Activated naive CD8-positive, alpha-beta T cell treated with anti-CD3 and anti-CD28 coated beads, Interleukin-2, amount 50 U/mL, for 24 hours (primary cell): ENCODE measurements at places on chromosomes 5 and 9.

GRCh38 chr9:127835991-127836516 lies 18.4 kb downstream of the ENG start:
- peak; percentile 57 for DNase-seq

- no peak for DNase-seq
Measured at GRCh38 chr5:78634634-78635033, 13.9 kb downstream of the LHFPL2 start.

- DNase-seq, result no peak
Measured at GRCh38 chr9:17930071-17930470, 351.2 kb downstream of the SH3GL2 start.

GRCh38 chr9:97845130-97845529 lies 7.9 kb upstream of the FOXE1 start:
- no peak for DNase-seq

DNA sequence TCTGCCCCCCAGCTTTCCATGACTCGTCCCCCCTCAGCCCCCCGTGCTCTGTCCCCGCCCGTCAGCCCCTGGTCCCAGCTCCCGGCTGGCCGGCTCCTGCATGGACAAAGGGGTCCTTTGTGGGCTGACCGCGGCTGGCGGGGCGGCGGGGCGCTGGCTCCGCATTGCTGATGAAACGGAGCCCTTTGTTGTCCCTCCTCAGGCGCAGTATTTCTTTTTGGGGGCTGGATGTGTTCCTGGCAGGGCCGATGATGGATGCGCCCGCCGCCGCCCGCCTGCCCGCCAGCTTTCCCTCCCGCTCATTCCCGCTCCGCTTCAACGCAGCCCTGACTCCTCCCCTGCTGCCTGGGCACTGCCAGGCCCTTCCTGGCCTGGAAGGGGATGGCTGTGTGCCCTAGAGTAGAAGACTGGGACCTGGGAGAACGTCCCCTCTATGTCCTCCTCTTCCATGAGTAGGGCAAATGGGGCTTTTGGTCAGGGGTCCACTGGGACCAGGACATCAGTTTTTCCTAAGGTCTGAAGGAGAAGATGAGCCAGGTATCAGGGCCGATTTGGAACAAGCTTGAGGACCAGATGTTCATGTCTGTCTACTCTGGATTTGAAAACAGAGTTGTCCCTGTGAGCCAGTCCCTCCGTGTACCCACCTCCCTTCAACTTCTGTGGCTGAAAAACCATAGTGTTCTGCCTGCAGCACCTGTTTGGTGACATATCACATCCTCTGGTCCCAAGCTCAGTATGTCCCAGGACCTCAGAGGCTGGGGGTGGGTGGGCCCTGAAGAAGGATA lies 29.0 kb downstream of the CXXC5 start:
- DNase-seq, result no peak

DNA sequence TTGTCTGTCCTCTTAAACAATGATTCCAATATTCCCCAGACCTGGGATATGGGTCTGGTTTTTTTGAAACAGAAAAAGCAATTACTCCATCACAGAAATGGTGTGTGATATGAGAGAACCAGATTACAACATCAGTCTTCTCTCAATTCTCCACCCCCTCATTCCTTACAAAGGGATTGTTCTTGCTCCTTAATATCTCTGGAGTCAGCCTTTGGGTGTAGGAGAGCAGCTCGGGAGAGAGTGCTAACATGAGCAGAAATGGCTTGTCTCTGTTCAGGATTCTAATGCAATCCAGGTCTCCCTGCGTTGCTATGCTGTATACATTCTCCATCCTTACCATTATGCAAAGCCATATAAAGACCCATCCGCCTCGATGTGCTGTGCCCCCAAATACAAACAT lies 32.7 kb downstream of the ZFAND5 start:
- DNase-seq, result no peak

DNA sequence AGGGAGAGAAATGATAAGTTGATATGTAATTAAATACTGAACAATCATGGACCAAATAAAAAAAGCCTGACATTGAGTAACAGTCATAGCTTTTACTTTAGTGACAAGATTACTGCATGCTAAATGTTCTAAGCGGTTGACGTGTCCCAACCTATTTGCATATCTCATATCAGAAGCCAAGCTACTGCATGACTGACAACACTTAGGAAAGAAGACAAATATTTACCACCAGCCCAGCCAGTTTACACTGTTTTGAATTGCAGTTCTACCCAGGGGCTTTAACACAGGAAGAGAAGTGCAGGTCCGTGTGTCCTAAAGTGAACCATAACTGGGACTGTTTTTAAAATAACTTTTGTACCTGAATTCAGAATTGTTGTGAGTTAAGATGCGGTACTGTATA lies 219.9 kb downstream of the PRDM9 start:
- no peak for DNase-seq

- peak; percentile 89 for DNase-seq
Measured at GRCh38 chr5:16465544-16466432, at the start of gene ZNF622. Gene ZNF622, minus strand, starts transcription at chr5:16465800. Its CDS starts 135 bp downstream, at chr5:16465665.

DNA sequence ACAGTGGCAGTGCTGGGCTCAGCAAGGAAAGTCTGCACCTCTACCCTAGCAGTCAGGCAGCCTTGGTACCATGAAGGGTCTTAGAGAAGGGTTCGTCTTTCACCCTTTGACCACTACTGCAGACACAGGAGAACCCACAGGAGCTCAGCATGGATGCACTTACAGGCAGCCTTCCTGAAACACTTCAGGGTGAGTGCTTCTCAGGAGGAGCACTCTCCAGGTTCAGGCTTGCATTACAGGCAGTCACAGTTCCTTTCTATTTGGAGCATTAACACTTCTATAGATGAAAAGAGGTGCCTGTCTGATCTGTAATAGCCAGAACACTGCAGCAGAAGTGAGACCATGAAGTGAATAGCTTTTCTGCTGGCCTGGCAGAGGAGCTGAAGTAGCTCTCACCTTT lies 8.7 kb upstream of the CYLC2 start:
- DNase-seq, result no peak

DNA sequence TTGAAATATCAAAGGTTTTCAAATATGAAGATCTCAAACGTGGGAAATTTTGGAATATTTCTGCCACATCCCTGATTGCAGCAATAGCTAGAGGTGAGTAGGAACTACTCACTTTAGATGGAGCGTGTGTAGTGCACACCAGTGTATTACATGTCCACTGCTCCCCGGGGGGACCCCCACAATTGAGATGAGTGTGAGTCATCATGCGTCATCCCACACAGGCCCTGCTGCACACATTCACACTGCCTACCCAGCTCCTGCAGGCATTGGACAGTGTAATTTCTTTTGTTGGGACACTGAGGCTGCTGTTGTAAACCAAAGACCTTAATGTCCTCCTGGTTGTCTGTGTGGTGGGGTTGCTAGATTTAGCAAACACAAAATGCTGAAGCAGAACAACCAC lies 280.0 kb downstream of the GAS1 start:
- peak; percentile 7 for DNase-seq

GRCh38 chr5:150751096-150751891 lies 7.5 kb downstream of the DCTN4 start:
- DNase-seq, result no peak

GRCh38 chr5:179165421-179166170 lies 105.4 kb downstream of the ZNF354C start:
- DNase-seq, result no peak

DNA sequence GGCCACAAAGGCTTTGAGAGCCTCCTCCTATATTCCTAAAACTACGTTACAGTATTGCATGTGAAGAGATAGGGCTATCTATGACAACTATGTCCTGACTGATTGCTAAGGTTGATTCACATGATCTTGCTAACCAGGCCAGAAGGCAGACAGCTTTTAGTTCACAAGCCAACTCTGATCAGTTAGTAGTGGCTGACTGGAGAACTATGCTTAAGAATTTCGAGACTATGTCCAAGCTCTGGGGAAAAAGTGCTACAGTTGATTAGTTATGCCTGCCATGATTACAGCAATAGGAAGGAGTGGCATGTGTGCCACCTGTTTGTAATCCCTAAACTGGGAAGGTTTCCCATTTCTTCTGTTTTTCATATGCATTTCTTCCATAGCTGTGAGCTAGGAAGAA lies 223.4 kb downstream of the DOCK8 start:
- DNase-seq, result no peak

DNA sequence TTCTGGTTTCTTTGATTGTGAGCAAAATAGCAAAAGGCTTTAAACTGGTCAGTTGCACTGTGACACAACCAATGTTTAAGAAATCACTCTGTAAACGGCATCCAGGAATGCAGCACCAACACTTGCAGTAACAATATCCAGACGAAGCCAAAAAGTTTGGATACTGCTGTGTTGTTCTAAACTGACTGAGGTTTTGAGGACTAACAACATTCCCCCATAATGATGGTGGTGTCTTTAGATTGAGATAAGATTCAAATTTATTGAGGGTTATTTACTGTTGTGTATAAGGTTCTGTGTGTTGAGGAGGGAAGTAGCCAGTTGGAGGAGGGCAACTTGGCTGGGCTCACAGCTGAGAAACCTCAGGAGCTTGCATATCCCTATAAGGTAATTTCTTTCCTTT lies 353.6 kb downstream of the BNC2 start:
- no peak for DNase-seq

GRCh38 chr9:128553728-128554127 lies 1.3 kb downstream of the SPTAN1 start:
- DNase-seq, result no peak

GRCh38 chr5:173236531-173237142 lies 1.6 kb upstream of the NKX2-5 start:
- no peak for DNase-seq

- DNase-seq, result peak; percentile 22
Measured at GRCh38 chr5:73454379-73455036, 5.9 kb upstream of the FOXD1 start.

DNA sequence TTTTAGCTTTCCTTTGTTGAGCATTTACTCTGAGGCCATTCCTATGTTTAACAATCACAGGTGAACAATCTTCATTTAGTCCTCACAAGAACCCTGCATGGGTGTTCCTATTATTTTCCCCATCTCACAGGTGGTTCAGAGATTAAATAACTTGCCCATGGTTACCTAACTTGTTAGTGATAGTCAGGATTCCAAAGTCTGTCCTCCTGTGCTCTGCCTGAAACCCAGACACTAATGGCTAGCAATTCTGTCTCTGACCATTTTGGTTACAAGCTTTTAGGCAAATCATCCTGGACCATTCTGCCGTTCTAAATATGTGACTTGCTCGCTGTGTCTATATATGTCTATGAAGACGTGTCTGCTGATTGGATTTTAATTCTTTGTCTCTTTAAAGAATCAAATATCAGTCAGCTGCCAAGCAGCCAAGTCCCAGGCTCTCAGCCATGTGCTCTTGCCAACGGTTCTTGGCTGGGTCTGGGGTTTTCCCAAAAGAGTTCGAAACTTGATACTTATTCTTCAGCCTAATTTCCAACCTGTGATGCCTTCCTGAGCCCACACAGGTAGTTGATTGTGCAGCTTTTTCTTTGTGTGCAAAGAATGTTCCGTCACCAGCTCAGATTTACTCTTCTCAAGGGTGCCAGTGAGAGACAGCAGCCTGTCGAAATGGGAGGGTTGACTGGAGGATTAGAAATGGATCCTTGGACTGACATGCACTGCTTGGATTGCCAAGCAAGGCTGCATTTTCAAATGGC lies 121.7 kb downstream of the NREP start:
- no peak for DNase-seq

GRCh38 chr9:13750639-13751038 lies 471.1 kb upstream of the MPDZ start:
- DNase-seq, result no peak

GRCh38 chr5:21424907-21425306 lies 1428.2 kb downstream of the CDH12 start:
- no peak for DNase-seq

DNA sequence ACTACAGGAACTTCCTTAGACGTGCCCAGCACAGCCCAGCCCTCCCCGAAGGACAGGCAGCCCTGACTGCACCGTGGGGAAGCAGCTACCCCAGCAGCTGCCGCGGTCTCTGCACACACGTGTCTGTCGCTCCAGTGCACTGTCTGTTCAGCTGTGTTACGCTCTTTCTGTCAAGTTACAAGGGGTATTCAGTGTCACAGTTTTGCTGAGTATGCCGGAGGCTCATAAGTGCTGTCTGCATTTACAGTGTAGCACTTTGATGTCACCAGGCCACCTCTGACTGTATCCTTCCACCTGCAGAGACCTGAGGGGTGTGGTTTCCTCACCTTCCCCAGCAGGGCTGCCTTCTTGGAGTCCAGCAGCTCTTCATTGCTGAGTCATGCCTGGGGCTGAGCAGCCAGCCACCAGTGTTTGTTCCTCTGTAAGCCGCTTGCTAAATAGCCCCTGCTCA lies 126.8 kb downstream of the EHMT1 start:
- DNase-seq, result no peak

GRCh38 chr9:92668746-92669526 lies 995 bp downstream of the IPPK start:
- DNase-seq, result peak; percentile 69

DNA sequence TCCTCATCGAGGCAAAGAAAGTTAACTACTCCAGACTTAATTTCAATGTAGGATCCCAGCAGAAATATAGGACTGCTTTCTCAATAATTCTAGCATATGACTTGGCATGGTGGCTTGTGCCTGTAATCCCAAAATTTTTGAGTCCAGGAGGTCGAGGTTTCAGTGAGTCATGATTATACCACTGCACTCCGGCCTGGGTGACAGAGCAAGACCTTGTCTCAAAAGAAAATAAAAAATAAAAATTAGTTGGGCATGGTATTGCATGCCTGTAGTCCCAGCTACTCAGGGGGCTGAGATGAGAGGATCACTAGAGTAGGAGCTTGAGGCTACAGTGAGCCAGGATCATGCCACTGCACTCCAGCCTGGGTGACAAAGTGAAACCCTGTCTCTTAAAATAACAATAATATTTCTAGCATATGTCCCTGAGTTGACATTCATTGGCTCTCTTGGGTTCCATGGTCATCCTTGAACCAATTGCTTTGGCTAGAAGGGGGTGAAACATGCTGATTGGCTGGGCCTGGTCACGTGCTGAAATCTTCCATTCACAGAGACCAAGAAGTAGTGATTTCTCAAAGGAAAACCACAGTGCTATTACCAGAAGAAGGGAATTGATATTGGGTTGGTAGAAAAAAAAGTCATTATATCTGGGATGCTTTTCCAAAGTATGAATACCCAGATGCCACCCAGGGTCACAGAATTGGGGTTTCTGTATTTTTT lies 31.6 kb upstream of the GARNL3 start:
- no peak for DNase-seq
